ENCODE measurements at places on chromosomes 2 and 18. TPM values are rescaled to one million over a fixed set of nuclear protein-coding genes. Genes with fewer than 3 reads are reported as not detected.

GTF3C2 gene
- total RNA-seq, result 42.6 TPM

CXCR1 gene
- total RNA-seq, result 0.39 TPM

CNDP1 gene
- total RNA-seq, result not detected

NT5DC4 gene
- not detected for total RNA-seq

MAP3K19 gene
- not detected for total RNA-seq

SGO2 gene
- total RNA-seq, result 2.5 TPM

CYP27A1 gene
- total RNA-seq, result 20.4 TPM

UCN gene
- total RNA-seq, result 1.1 TPM

UGT1A5 gene
- total RNA-seq, result not detected

SP9 gene
- total RNA-seq, result not detected

CYTIP gene
- total RNA-seq, result 0.75 TPM

ACTG2 gene
- 1.3 TPM for total RNA-seq

B3GNT7 gene
- 8.9 TPM for total RNA-seq

FAM237A gene
- total RNA-seq, result not detected

CGREF1 gene
- total RNA-seq, result 0.24 TPM

GALNT14 gene
- total RNA-seq, result 1.2 TPM

SCRN3 gene
- 31.6 TPM for total RNA-seq

R3HDM1 gene
- total RNA-seq, result 17.0 TPM

HAAO gene
- total RNA-seq, result 3.5 TPM

HRH4 gene
- not detected for total RNA-seq

IL18RAP gene
- 0.13 TPM for total RNA-seq

CERKL gene
- not detected for total RNA-seq

KIF5C gene
- total RNA-seq, result 0.77 TPM

SERPINB7 gene
- not detected for total RNA-seq

DSG1 gene
- total RNA-seq, result 1.7 TPM

KLHL29 gene
- total RNA-seq, result 1.0 TPM

PSTPIP2 gene
- total RNA-seq, result 15.0 TPM

NT5C1B gene
- not detected for total RNA-seq

SLC8A1 gene
- 1,074 TPM for total RNA-seq

TDRD15 gene
- 0.05 TPM for total RNA-seq

SPDYA gene
- not detected for total RNA-seq

ALPI gene
- not detected for total RNA-seq

DIS3L2 gene
- total RNA-seq, result 14.9 TPM

FNDC4 gene
- total RNA-seq, result 2.4 TPM

ASXL3 gene
- total RNA-seq, result 6.0 TPM

BCL11A gene
- 18.5 TPM for total RNA-seq

SLC23A3 gene
- total RNA-seq, result 0.12 TPM

XDH gene
- total RNA-seq, result 0.08 TPM

CFAP65 gene
- not detected for total RNA-seq

MC4R gene
- total RNA-seq, result not detected

TPO gene
- 8.4 TPM for total RNA-seq

PIEZO2 gene
- 0.61 TPM for total RNA-seq

SRD5A2 gene
- total RNA-seq, result not detected

AKAIN1 gene
- not detected for total RNA-seq

GRHL1 gene
- 2.8 TPM for total RNA-seq

IL36G gene
- total RNA-seq, result not detected

RAB31 gene
- total RNA-seq, result 11.1 TPM

MBP gene
- 31.8 TPM for total RNA-seq

LYPD1 gene
- total RNA-seq, result 0.45 TPM

SERPINB4 gene
- not detected for total RNA-seq

NCKAP5 gene
- total RNA-seq, result 10.5 TPM

CPS1 gene
- 3.1 TPM for total RNA-seq
